ENCODE measurements at places on chromosomes 6 and 20. TPM values are rescaled to one million over a fixed set of nuclear protein-coding genes. Genes with fewer than 3 reads are reported as not detected.

KIF13A gene
- total RNA-seq, result 48.5 TPM

CRYBG1 gene
- total RNA-seq, result 27.4 TPM

FOXQ1 gene
- not detected for total RNA-seq

GPR63 gene
- 0.32 TPM for total RNA-seq

SPAG4 gene
- 2.2 TPM for total RNA-seq

HRH3 gene
- not detected for total RNA-seq

PACRG gene
- not detected for total RNA-seq

TFAP2A gene
- 1.9 TPM for total RNA-seq

ULBP2 gene
- total RNA-seq, result 0.96 TPM

RRAGD gene
- 28.7 TPM for total RNA-seq

FERMT1 gene
- total RNA-seq, result 1.2 TPM

MICB gene
- total RNA-seq, result 4.5 TPM

OVOL2 gene
- not detected for total RNA-seq

EYS gene
- 0.48 TPM for total RNA-seq

HLA-E gene
- 450 TPM for total RNA-seq

NT5E gene
- total RNA-seq, result 35.4 TPM
